Activated CD4-positive, alpha-beta T cell treated with anti-CD3 and anti-CD28 coated beads for 36 hours (primary cell): ENCODE measurements at places on chromosomes 5 and 9.

DNA sequence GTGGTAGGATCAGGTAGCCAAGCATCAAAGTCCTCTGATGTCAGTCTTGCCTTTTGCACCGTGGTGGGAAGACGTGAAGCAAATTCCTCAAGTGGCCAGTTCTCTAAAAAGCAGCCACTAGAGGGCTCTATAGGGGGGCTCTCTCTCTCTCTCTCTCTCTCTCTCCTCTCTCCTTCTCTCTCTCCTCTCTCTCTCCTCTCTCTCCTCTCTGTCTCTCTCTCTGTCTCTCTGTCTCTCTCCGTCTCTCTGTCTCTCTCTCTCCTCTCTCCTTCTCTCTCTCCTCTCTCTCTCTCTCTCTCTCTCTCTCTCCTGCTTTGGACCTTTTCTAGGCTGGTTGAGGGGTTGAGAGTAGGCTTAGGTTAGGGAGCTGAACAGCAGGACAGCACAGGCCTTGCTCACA, 13.9 kb upstream of the OSMR start:
- DNase-seq = peak; percentile 29

DNA sequence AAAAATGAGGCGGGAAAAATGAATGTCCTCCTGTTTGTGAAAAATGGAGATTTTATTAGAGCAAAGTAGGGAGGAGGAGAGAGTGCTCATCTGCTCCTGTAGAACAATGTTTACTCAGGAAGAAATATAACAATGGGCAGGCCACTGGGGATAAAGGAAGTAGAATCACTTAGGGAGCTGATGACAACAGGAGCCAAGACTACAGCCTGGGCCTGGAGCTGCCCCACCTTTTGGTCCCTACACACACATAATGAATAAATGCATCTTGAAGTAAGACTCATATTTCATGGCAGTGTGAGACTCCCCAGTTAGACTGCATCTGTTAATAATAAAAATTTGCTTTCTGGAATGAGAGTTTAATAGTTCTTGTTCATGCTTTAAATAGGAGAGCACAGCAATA, 1939.8 kb downstream of the EFNA5 start:
- no peak for DNase-seq

DNA sequence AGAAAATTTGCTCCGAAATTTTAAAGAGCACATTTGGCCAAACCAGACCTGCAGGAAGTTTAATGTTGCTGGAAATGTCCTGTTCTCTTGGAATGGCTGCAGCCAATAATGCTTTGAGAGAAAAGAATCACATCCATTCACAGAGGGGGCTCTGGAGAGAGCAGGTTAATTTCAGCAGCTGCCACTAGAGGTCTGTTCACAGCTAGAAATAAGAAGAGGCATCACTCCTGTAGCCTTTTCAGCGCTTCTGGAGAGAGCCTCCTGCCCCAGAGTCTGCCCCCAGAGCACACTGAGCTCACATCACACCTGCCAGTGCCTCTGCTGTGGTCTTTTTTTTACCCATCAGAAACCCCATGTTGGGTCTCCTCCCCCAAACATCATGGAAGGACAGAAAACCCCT, 124.8 kb upstream of the RAD23B start:
- peak; percentile 12 for DNase-seq

DNA sequence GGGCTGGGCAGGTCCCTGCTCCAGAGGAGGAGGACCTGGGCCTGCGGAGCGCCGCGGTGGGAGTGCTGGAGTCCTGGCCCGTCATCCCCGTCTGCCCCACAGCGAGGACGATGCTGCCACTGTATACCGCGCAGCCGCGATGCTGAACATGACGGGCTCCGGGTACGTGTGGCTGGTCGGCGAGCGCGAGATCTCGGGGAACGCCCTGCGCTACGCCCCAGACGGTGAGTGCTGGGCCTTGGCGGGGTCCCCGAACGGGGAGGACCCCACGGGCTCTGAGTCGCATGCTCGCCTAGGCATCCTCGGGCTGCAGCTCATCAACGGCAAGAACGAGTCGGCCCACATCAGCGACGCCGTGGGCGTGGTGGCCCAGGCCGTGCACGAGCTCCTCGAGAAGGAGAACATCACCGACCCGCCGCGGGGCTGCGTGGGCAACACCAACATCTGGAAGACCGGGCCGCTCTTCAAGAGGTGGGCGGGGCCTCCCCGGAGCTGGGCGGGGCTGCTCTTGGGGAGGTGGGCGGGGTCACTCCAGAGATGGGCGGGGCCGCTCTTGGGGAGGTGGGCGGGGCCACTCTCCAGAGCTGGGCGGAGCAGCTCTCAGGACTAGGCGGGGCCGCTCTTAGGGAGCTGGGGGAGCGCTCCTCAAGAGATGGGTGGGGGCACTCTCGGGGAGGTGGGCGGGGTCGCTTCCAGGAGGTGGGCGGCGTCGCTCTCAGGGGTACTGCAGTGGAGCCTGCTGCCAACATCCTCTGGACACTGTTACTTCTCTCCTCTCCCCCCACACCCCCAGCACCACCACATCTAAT, 13.1 kb downstream of the LRRC26 start:
- DNase-seq = peak; percentile 85

DNA sequence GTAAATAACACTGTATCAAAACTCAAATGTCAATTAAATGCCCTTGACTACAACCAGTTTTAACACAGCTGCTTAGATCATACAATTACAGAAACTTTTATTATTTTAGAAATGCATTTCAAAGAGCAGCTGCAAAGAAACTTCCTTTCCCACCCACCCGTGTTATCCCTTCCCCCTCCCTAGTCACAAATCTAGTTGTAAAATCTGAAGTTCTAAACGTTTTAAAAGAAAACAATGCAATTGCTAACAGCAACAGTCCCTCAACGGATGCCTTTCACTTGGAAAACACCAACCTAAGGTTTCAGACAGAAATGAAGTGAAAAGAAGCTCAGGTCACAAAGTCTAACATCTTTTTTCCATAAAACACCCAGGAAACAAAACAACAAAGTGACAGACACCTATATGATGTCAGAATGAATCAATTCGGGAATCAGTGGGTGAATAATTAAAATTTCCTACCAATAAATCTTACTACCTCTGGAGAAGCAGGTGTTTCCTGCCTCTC, 100.3 kb downstream of the FBXW11 start:
- peak; percentile 22 for DNase-seq

DNA sequence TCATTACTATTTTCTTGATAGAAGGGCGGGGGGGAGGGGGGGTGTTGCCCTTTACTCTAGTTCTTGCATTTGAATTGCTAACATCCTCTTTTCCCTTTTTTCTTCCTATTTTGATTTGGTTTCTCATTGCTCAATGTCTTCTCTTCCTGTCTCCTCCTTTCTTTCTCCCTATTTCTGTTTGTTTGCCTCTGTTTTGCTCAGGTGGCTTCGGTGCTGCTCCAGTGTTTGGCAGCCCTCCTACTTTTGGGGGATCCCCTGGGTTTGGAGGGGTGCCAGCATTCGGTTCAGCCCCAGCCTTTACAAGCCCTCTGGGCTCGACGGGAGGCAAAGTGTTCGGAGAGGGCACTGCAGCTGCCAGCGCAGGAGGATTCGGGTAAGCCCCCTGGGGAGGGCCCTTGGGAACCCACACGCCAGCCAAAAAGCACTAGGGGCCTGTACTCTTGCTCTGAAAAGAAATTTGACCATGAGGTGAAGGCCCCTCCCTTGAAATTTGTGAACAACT, 48.3 kb downstream of the FAM78A start:
- DNase-seq = no peak

DNA sequence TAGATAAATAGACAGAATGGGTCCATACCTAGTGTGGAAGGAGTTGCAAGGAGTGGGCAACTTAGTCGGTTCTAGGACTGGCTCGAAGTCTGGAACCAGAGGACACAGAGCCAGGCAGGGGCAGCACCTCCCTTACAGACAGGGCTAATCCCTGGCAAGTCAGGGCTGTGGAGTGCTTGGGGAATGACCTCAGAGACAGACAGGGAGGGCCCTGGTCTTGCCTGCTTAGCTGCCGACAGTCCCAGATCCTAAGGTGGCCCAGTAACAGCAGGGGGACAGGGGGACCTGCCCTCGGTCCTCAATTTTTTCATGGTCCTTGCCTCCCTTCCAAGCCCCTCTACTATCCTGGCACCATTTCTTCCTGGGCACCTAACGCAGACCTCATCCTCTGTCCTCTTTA, 222.4 kb upstream of the TNC start:
- DNase-seq = no peak

DNA sequence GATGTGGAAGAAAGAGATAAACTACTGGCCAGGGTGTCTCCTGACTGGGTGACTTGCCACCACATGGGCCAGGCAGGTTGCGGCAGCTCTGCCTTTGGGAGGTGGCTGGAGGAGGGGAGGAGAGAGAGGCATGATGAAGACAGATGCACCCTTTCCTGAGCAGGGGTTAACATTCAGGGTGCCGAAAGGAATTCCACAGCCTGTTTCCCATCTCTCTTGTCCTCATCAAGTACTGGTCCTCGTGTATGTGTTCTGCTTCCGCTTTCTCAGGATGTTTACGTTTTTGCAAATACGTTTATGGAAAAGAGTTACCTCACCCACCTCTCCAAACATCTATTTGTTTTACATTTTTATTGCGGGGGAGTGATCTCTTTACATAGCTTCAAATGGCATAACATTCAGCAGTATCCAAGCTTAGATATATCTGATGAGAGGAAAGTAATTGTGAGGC, 73.4 kb downstream of the C9orf85 start:
- no peak for DNase-seq

GRCh38 chr9:131588396-131588795, 43.1 kb downstream of the PRRT1B start:
- DNase-seq = no peak

GRCh38 chr5:129022599-129022998, 57.3 kb downstream of the SLC27A6 start:
- no peak for DNase-seq

DNA sequence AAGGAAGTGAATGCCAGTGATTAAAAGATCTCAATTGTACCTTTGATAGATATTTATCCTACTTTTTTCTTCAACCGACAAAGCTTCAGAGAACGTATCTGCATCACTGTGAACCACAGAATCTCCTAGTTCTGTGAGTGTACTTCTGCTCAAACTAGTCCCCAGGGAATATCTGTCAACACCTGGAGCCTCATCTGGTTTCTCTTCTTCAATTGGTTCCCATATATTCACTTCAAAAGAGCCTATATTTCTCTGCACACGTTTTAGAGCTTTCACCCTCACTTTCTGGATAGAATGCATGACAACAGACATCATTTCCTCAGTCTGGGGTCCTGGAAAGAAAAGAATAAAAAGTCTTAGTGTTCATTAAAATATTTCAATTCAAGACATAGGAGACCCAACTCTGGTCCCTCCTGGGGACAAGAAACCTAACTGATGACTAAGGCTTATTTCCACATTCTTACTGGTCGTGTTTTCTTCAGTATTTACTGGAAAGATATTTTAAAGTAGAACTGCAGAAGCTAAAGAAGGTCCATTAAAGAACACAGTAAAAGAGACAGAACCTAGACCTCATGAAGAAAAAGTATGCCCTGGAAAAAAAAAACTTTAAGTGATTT, 64.3 kb downstream of the CPLANE1 start:
- DNase-seq = no peak

GRCh38 chr5:172760959-172761358, 10.0 kb downstream of the DUSP1 start:
- no peak for DNase-seq

DNA sequence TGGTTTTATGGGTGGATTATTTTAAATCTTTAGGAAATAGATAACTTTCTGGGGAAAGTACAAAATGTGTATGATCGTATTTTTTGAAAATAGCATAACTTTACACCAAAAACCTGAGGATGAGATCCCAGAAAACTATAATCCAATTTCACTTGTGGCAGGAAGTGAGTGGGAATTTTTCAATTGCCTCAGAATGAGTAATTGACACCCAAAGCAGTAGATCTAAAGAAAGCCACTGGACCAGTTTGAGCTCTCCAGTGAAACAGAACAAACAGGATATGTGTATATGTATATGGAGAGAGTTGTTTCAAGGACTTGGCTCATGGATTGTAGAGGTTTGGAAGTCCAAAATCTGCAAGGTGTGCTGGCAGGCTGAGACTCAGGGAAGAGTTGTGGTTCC, 109.2 kb upstream of the SHB start:
- no peak for DNase-seq

GRCh38 chr9:72592502-72593403, 71.3 kb downstream of the TMC1 start:
- peak; percentile 29 for DNase-seq

DNA sequence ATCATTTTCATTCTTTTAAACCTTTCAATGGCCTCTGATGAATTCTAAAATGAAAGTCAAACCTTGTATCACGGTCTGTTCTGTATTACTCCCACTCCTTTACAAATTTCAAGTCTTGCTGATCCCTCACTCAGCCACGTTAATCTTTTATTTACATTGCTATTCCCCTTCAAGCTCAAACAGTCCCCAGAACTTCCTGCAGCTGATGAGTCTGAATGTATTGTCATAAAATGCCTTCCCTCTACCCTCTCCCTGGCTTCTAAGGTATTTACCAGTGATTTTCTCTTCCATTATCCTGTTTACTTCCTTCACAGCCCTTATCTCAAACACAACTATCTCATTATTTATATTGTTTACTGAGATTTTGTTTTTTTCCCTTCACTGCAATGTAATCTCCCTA, 562.3 kb upstream of the C9orf72 start:
- DNase-seq = no peak

GRCh38 chr5:134177369-134178095, 782 bp upstream of the SKP1 start:
- DNase-seq = peak; percentile 29

GRCh38 chr9:75185585-75186170, 97.4 kb downstream of the OSTF1 start:
- peak; percentile 79 for DNase-seq

DNA sequence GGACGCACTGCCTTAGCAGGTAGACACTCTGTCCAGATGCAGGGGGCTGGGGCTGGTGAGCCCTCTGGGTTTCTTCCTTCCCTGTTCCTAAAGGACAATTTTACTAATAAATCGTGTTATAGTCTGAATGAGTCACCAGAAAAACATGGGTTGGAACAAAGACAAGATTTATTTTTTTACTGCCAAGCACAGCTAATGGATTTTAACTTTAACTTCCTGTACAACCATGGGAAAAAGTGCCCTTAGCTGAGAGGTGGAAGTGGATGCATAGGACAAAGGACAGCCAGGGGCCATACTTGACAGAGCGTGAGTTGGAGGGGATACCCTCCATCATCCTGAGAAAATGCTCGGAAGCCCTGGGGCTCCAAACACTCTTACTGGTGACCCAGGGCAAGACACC, 300.7 kb downstream of the MSX2 start:
- DNase-seq = no peak

GRCh38 chr5:141617128-141617527, 1.7 kb downstream of the DIAPH1 start:
- no peak for DNase-seq

GRCh38 chr5:92769978-92770377, 811.0 kb downstream of the NR2F1-AS1 start:
- DNase-seq = no peak

- no peak for DNase-seq
Measured at GRCh38 chr9:68538200-68538599, 2.5 kb downstream of the TMEM252 start.
